Pancreas (tissue), 10 donors: ENCODE measurements at places on chromosomes 7 and 10. TPM values are rescaled to one million over a fixed set of nuclear protein-coding genes. Genes with fewer than 3 reads are reported as not detected.

- no peak for DNase-seq
Measured at GRCh38 chr10:49356944-49357343, 38.9 kb downstream of the DRGX start.

BMPER gene
- total RNA-seq: 0.25 TPM

GJD4 gene
- not detected for total RNA-seq

TMEM273 gene
- total RNA-seq: 1.4 TPM
